NCI-H1048 (cell line): ENCODE measurements at places on chromosomes 1 and 21.

DNA sequence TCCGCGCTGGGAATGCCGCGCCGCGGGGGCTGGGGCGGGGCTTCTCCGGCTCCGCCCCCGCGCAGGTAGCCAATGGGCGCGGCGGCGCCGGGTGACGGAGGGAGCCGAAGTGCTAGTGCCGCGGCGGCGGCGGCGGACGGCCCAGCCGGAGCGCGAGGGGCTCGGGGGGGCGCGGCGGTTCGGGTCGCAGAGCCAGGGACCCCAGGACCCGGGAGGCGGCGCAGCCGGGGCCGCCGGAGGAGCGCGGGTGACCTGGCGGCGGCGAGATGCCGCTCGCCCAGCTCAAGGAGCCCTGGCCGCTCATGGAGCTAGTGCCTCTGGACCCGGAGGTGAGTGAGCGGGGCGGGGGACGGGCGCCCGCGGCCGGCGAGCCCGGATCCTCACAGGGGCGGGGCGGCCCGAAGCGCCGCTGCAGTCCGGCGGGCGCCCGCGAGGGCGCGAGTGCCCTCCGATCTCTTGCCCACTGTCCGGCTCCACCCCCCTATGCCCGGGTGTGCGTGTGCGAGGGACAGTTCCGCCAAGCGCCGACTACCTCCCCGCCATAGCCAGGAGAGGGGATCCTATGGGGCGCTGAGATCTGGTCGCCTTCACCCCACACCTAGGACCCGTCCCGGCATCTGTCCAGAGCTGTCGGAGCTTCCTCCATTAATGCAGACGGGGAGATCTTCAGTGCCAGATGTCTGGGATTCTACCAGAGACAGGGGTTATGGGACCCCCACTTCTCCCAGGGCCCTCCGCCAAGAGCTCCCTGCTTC is at the start of gene RPS6KA1:
TSS of gene RPS6KA1 (plus strand) at position 107 of the 755 bp plus-strand sequence. CDS start at position 267, 160 bp downstream.
- no peak for DNase-seq

GRCh38 chr21:42565206-42565810 is 51.7 kb downstream of the SLC37A1 start:
- no peak for DNase-seq

GRCh38 chr1:168178227-168178637 is 530 bp upstream of the TIPRL start:
- no peak for DNase-seq

DNA sequence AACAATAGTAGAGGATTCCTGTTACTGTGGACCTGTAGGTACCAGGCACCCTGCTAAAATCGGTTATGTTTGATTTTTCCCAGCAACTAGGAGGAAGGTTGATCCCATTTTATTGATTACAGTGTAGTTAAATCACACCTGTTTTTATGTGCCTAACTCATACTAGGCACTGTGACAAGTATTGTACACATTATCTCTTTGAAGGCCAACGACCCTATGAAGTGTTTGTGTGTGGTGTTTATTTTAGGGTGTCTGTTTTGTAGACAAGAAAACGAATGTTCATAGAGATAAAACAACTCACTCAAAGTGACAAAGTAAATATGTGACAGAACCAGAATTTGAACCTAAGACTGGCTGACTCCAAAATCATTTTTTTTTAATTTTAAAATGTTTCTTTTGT is 49.5 kb downstream of the FGGY start:
- no peak for DNase-seq

DNA sequence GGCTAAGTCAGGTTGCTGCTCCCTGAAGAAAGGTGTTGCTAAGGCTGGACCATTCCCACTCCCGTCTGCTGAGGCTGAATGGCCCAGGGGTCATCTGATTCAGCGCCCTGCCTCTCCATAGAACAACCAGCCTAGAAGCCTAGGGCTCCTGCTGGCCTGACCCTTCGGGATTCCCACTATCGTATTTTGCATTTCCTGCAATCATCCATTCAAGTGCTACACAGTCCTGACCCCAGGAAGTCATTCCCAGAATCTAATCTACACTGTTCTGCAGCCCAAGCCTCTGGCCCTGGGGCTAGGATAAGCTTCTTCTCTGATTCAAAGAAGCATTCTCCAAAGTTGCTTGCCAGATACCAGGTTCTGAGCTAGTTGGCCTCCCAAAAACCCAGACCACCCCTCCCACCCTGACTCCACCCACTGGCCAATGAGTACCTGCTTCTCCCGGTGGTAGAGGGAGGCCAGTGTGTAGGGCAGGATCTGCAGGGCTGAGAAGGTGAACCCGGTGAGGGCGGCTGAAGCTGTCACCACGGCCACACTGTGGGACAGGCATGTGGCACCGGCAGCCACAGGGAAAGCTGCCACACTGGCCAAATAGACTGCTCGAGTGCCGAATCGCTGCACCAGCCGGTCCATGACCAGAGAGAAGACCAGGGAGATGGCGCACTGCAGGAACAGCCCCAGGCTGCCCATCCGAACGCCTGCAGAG is 18.7 kb downstream of the SLC45A3 start:
- DNase-seq: no peak

- DNase-seq: no peak
These were observed 58.3 kb downstream of the CD46 start for GRCh38 chr1:207810173-207810572.

DNA sequence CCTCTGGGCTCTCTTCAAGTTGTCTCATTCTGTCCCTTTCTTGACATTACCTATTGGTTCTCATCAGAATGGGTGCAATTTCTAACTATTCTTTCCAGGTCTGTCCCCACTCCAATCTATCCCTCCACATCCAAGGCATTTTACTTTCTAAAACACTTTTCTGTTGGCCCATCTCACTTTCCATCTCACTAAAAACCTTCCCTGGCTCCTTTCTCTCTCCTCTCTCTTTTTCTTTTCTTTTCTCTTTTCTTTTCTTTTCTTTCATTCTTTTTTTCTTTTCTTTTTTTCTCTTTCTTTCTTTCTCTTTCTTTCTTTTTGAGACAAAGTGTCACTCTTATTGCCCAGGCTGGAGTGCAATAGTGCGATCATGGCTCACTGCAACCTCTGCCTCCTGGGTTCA is 279.2 kb upstream of the SGIP1 start:
- no peak for DNase-seq

DNA sequence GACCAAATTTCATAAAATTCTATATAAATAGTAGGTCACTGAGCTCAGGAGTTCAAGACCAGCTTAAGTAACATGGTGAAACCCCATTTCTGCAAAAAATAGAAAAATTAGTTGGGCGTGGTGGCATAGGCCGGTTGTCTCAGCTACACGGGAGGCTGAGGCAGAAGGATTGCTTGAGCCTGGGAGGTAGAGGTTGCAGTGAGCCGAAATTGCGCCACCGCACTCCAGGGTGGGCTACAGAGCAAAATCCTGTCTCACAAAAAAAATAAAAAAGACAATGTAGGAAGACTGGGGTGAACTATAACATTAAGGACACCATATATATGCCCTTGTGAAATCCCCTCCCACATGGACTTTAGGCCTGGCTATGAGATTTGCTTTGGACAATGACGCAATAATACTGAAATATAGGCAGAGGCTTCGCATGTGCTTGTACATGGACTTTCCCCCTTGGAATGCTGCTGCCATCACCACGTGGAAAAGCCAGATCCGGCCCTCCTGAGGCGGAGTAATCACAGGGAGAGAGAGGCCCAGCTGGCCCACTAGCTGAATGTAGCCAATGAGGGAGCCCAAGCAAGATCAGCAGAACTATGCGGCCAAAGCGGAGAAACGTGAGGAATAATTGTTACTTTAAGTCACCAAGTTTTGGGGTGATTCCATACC is 13.1 kb upstream of the USP1 start:
- no peak for DNase-seq

DNA sequence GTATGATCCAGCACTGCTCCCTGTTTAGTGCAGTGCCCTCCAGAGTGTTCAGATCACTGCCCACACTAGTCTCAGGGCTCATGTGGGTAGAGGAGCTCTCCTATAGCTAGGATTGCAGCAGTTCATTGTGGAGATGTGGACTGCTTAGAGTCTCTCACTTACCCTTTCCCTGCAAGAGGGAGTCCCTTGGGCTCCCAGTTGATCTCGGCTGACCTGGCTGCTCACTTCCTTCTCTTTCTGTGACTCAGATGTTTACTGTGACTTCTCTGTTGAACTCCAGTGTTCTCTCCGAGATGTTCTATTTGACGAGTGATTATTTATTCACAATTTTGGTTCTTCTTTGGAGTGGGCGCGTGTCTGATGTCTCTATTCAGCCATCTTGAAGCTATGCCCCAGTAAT is 141.9 kb downstream of the PTBP2 start:
- no peak for DNase-seq

GRCh38 chr1:91732291-91733107 is 153.5 kb downstream of the TGFBR3 start:
- DNase-seq: no peak

DNA sequence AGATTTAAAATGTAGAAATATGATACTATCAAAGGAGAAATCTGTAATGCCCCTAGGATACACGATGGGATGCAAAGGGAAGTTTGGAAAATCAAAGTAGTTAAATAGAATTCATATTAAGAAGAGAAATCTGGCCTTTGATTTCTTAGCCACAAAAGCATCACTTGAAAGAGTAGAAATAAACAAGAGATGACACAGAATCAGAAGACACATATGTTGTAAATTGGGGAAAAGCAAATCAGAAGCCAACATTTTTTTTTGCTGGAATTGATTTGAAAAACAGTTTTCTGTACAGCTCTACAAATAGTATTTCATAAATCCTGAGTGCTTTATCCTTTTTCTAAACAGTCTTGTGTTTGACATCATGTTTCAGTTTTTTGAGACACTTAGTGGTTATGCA is 12.4 kb upstream of the TNFSF18 start:
- no peak for DNase-seq

GRCh38 chr1:172870901-172871606 is 179.7 kb downstream of the TNFSF18 start:
- no peak for DNase-seq
